Activated T-cell treated with anti-CD3 and anti-CD28 coated beads, Interleukin-2, amount 50 U/mL, for 72 hours (primary cell): ENCODE measurements at places on chromosomes 2 and 18. TPM values are rescaled to one million over a fixed set of nuclear protein-coding genes. Genes with fewer than 3 reads are reported as not detected.

GRCh38 chr18:35241448-35241804 lies 592 bp downstream of the ZNF397 start:
- DNase-seq, result no peak

- DNase-seq, result no peak
Measured at GRCh38 chr2:43459446-43460173, 136.2 kb downstream of the THADA start.

- no peak for DNase-seq
Measured at GRCh38 chr2:141728886-141729285, 401.9 kb downstream of the LRP1B start.

Gene PREB
- 35.5 TPM for total RNA-seq

- no peak for DNase-seq
Measured at GRCh38 chr2:39289609-39290008, 45.8 kb upstream of the CDKL4 start.

Gene SNTG2
- 3.8 TPM for total RNA-seq

DNA sequence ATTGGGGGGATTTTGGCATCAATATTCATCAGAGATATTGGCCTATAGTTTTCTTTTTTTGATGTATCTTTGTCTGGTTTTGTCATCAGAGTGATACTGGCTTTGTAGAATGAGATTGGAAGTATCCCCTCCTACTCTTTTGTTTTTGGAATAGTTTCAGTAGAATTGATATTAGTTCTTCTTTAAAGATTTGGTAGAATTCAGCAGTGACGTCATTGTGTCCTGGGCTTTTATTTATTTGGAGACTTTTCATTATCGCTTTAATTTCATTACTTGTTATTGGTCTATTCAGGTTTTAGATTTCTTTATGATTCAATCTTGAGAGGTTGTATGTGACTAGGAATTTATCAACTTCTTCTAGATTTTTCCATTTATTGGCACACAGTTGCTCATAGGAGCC lies 825.5 kb upstream of the NXPH2 start:
- DNase-seq, result no peak

GRCh38 chr2:182715121-182715891 lies 751 bp upstream of the DNAJC10 start:
- no peak for DNase-seq

DNA sequence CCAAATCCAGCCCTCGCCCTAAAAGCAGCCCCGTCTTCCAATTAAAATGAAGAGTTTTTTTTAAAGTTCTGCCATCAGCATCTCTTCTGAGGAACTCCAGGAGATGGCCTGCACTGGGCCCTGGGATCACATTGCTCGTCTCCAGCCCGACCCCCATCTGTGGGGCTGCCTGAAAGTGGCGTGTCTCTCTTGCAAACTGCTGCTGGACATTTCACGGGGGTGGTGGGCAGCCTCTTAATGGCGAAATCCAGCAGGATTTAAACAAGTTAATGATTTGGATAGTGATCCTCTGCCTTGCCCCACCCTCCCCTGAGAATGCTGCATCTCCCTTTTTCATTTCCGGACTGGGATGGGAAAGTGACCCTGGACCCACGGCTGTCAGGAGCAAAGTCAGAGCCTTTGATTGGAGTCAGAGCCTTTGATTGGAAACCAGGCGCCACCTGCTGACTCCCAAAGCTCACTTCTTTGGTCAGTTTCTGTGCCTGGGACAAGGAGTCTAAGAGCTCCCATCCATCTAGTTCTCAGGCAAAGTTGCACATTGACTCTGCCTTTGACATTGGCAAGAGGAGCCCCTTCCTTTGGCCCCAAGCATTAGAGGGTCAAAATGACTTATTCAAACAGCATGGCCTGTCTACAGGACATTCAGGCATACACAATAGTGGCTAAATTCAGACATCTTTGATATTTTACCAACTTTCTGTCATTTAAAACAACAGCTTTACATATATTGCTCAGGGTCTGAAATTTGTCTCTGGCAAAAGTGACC lies 155.2 kb downstream of the SH3BP4 start:
- DNase-seq, result peak; percentile 10

- no peak for DNase-seq
Measured at GRCh38 chr2:73827018-73827417, 1.7 kb upstream of the STAMBP start.

DNA sequence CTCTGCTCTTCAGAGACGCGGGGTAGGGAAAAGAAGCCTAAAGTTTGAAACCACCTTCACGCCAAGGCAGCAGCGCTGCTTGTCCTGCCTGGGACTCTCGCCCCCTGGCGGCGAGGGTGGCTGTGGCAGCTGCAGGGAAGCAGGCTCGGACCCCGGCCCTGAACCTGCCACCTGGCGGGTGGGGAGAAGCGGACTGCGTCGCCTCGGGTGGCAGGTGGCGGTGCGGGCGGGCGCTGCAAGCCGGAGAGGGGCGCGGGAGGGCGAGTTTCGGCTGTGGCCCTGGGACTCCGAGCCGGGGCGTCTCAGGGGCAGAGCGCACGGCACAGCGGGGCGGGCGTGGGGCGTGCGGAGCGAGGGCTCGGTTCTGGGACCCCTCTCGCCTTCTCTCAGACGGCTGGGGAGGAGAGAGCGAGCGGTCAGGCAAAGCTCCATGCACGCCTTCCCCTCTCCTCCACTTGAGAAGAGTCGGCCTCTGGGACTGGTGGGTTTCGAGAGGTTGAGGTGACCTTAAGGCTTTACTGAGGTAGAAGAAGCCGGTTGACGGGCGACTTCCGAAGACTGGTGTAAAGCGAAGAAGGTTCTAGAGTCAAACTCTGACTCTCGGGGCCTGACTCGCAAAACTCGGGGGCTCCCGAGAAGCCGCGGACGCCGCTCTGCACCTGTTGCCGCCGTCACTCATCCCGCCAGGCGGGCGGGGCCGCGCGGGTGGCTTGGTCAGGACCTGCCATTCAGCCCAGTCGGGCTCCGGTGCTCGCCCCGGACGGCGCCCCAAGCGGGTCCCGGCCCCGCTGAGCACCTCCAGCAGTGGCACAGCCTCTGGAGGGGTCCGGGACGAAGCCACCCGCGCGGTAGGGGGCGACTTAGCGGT lies 1.1 kb upstream of the BOLL start:
- DNase-seq, result peak; percentile 81

Gene NT5C1B
- not detected for total RNA-seq

- no peak for DNase-seq
Measured at GRCh38 chr2:29492701-29493100, 377.5 kb downstream of the CLIP4 start.
